ENCODE measurements at places on chromosomes 3 and 15.

DNA sequence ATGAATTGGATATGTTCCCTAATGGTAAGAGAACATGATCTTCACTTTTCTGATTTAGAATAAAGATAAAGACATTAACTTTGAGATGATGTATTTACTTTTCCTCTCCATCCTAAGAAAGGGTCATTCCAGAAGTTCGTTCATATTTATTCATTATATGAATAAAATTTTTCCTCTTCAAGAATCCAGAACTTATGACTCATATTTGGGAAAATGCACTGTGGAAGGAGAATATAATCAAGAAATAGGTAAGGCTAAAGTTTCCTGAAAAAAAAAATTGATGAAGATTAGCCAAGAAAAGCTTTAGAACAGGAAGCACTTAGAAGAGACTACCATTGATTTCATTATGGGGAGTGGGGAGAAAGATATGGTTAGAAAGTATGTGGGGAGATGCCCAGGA is 36.5 kb upstream of the CBLB start:
- no peak for DNase-seq

DNA sequence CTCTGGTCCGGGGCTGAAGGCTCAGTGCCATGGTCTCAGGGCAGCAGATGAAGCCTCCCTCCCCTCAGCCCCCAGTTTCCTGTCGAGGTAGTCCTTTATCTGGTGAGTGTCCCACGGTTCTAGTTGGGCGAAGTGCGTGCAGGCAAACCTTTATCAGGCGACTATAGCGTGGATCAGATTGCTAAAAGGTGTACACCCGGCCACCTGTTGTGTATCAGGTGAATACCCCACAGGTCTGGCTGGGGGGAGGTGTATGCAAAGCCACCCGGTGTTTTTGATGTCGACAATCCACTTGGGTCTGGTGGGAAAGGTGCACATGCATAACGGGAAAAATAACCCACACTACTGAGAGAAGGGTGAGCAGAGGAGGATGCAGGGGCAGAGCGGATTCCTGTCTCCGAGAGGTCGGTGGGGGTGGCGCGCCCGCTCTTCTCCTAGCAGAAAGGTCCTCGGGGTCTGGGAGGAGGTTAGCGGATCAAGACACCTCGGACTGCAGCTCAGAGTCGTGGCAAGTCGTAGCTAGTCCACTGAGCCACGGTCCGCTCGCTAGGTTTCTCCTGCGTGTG is 507 bp downstream of the SLC12A6 start:
- no peak for DNase-seq

DNA sequence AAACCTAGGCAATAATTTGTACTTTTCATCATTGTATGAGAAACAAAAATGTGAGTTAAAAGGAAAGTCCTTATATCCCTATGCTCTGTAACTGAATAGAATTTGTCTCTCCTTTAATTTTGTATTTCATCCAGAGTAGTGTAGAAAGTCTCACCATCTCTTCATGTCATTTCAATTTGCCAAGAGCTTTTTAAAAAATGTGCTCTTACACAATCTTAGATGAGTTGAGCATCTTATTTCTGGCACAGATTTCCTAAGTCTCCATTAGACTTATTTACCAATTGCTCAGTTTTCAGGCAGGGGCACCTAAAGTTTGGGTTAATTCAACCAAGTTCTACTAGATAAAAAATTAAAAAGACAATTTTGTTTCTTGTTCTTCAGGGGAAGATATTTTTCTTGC is 201.5 kb upstream of the RBMS3 start:
- no peak for DNase-seq

DNA sequence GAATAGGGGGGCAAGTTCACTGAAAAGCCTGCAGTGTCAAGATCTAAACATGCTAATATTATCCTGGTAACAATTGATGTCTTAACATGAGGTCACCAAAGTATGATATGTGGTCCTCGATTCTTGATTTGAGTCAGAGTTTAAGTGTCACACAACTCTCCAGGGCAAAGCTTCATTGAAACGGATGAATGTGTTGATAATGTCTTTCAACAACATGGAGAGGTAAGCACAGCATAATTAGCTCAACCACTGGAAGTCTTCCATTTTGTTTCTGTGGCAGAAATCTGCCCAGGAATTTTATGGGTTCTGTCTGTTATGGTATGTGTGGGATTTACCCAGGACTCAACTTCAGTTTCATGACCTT is 591.5 kb downstream of the ZNF385D start:
- no peak for DNase-seq

GRCh38 chr3:132554437-132554836 is 42.6 kb upstream of the ACKR4 start:
- DNase-seq: no peak
